ENCODE measurements at places on chromosomes 1 and 21. TPM values are rescaled to one million over a fixed set of nuclear protein-coding genes. Genes with fewer than 3 reads are reported as not detected.

The OR2L13 gene
- not detected for total RNA-seq

- no peak for DNase-seq
Measured at GRCh38 chr1:65512383-65512782, 91.9 kb downstream of the LEPR start.

DNA sequence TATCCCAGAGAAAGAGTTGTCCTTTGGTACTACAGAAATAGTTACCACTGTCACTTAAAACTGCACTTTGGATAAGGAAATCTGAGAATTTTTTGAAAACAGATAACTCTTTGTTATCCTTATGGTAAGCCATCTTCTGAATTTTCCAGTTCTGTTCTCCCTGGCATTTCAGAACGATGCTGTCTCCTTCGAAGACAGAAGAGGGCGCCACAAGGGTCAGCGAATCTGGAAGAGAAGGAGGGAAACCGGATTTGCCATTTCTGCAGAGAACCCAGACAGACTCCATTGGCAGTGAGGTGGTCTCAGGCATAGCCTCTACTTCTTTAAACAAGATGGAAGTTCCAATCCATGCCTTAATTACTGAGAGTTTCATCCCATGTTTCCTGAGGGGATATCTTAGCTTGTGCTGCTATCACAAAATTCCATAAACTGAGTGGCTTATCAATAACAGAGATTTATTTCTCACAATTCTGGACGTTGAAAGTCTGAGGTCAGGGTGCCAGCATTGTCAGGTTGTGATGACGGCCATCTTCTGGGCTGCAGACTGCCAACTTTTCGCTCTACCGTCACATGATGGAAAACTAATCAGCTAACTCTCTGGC, 6.4 kb downstream of the FCRL2 start:
- no peak for DNase-seq

DNA sequence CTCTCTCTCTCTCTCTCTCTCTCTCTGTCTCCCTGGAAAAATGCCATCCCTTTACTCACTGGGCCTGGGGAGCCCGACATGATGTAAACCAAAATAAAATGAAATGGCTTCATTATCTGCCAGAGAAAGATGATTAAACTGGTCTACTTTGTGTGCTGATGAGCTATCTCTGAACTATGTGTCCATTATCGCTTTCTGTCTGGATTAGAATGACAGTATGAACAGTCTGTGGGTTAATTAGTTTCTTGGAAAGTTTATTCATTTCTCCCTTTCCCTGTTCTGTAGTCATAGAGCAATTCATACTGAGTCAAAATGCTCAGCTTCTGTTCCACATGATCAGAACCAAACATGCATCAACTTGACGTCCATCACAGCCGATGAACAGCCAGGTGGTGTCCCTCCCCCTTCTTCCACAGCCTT, 72.4 kb upstream of the KCND3 start:
- no peak for DNase-seq

- no peak for DNase-seq
Measured at GRCh38 chr1:247840818-247841217, 878 bp downstream of the OR11L1 start.

- no peak for DNase-seq
Measured at GRCh38 chr1:150281758-150282557, at the start of gene CIART. Gene CIART (plus strand): TSS chr1:150282554. CDS start chr1:150283268, 714 bp downstream.

The REN gene
- not detected for total RNA-seq

DNA sequence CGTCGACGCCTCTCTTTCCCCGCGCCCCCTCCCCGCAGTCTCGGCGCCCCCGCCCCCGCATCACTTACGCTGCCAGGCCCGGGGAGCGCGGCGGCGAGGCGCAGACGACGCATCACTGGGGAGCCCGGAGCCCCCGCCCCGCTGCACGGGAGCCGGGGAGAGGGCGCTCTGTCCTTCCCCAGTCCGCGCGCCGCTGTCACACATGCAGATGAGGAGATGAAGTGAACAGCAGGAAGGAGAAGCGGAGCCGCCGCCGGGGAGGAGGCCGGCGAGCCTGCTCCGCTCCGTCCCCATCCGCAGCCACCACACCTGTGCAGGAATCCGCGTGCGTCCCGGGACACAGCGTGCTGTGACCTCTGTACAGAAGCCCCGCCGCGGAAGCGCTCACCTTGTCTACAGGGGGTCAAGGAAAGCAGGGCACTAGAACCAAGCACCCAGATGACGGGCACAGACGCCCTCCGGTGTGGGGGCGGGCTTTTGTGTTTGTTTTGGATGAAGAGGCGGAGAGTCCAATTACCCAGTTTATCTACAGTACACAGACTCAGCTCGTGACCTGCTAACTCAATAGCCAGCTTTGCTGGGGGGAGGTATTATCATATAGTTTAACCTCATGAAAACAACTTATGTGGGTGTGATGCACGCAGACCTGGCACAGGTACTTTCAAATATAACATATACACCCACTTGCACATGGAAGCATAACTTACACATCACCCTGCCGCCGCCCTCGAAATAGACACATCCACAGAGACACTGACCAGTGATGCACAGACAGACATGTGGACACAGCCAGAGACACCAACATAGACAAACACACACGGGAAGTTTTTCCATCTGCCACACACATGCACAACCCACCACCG, 12.4 kb downstream of the KLHDC8A start:
- DNase-seq: no peak

DNA sequence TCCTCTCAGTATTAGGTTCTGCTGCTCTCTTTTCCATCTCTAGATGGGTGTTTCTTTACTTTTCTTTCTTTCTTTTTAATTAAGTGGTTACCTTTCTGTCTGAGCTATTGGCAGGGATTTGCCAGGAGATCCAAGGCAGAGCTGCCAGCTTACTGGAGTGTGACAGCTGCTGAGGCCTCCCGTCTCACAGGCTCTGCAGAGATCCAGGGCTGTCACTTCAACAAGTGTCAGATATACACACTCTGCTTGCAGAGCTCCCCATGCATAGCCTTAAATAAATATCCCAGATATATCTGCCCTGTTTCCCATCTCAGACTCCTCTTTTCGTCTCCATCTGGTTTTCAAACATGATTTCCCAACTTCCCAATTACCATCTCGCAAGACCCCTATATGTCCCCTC, 124.3 kb downstream of the NOS1AP start:
- no peak for DNase-seq

DNA sequence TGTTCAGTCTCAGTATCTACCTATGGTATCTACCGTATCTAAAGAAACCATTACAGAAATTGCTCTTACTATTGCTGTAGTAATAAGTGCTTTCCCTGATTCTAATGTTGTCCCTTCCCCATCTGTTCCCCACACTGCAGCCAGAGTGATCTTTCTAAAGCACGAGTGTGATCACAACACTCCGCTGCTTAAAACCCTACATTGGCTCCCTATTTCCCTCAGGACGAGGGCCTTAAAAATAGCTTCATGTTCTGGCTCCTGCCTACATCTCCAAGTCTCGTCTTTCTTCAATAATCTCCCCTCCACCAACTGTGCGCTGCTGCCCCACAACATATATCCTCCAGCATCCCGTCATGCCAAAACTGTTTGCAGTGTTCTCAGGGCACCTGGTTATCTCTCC, 150.6 kb downstream of the SDCCAG8 start:
- no peak for DNase-seq

- DNase-seq: no peak
Measured at GRCh38 chr1:47465605-47466004, 27.8 kb downstream of the FOXD2 start.

GRCh38 chr1:39410915-39411436, 80.5 kb upstream of the BMP8A start:
- no peak for DNase-seq

- DNase-seq: no peak
Measured at GRCh38 chr1:43885279-43885801, 48.3 kb upstream of the ARTN start.

DNA sequence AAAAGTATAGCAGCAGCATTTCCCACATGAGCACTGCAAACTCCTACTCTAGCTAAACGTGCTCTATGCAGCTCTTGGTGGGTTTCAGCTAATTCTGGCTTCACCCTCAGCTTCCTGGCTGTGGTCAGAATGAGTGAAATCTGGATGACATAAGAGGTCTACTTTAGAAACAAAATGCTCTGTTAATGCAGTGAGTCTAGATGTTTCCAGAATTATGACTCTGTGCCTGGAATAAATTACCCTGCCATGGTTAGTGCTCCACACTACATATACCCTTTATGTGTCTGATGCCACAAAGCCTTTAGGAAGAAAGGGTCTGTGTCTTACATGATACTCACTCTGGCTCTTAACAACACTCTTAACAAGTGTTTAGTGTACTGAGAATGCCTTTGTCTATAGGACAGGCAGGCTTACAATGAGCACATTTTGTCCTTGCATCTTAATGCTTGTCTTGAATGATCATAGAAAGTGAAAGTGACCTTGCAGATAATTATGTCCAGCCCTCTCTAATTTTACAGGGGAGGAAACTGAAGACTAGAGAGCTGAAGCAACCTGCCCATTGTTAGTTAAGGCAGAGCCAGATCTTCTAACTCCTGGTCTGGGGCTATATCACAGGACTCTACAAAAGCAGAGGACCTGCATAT, 9.2 kb downstream of the S100A10 start:
- no peak for DNase-seq

The CR1 gene
- not detected for total RNA-seq
